GM23248 (cell line): ENCODE measurements at places on chromosomes 1 and 21. TPM values are rescaled to one million over a fixed set of nuclear protein-coding genes. Genes with fewer than 3 reads are reported as not detected.
A peak's percentile ranks its signal among the peaks of the same experiment; 100 is the strongest.

The PDE9A gene
- not detected in 2 replicates for total RNA-seq

GRCh38 chr1:214050513-214051401 lies 63.0 kb downstream of the PROX1 start:
- DNase-seq, result no peak

GRCh38 chr1:227280836-227281235 lies 37.5 kb downstream of the CDC42BPA start:
- no peak for DNase-seq

GRCh38 chr1:175154629-175155472 lies 37.7 kb downstream of the KIAA0040 start:
- DNase-seq, result peak; percentile 64

- no peak for DNase-seq
Measured at GRCh38 chr1:115091572-115091971, 2.3 kb upstream of the TSPAN2 start.

DNA sequence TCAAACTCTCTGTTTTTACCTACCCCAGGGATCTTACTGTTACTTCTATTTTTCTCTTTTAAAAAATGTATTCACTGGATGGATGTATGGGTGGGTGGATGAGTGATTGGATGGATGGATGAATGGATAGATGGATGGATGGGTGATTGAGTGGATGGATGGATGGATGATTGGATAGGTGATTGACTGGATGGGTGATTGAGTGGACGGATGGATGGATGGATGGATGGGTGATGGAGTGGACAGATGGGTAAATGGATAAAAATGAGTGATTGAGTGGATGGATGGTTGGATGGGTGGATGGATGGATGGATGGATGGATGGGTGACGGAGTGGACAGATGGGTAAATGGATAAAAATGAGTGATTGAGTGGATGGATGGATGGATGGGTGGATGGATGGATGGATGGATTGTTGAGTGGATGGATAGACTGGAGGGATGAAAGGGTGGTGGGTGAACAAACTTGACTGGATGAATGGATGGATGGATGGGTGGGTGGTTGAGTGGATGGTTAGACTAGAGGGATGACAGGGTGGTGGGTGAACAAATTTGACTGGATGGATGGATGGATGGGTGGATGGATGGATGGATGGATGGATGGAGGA lies 118.0 kb upstream of the ZBTB40 start:
- DNase-seq, result no peak

DNA sequence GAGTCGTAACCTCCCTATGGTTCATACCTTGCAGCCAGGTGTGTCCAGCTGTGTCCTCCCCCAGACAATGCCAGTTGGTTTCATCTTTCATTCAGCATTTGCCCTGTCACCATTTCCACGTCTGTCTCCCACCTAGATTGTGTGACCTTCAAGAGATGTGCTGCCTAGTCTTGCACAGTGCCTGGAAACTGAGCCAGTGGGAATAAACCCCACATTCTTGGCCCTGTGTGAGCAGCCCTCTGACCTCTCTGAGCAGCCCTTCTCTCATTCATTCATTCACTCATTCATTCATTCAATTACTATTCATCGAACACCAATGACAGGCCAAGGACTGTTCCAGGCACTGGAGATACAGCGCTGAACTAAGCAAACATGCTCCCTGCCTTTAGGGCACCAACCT lies 115.7 kb downstream of the GRIK3 start:
- DNase-seq, result no peak
